Amniotic stem cell (primary cell): ENCODE measurements at places on chromosomes 12 and 14.

DNA sequence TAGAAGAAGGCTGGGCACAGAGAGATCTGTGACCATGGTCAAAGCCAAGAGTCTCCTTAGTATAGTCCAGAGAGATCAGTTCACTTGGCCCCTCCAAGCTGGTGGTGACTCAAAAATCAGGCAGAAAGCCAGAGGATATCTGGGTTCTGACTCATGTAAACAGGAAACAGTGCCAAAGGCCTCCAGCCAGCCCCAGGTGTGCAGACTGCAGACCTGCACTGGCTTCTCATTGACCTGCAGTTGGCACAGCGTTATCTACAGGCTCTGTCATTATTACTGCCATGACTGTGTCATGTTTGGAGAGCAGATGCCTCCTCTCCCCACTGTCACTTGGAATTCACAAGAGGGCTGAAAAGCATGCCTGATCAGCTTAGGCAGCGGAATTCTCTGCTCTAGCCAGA lies 295.7 kb upstream of the PRKD1 start:
- DNase-seq = peak; percentile 64

DNA sequence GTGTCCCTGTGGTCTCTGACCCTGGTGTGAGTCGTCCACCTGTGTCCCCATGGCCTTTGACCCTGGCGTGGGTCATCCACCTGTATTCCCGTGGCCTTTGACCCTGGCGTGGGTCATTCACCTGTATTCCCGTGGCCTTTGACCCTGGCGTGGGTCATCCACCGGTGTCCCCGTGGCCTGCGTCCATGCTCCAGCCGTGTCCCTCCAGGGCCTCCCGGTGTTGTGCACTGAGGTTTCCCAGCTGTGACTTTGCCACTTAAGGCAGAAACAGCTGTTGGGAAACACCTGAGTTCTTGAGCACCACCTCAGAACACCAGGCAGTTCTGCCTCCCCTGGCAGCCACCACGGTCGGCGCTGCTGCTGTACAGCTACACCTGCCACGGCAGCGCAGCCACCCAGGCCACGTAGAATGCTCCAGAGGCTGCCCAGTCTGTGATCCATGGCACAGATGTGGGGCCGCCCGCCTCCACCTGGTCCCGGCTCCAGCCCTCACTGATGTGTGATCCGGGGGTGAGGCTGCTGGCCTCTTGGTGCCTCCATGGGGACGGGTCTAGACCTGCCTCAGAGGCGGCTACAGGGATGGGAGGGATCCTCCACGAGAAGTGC lies 69.1 kb upstream of the GALNT9 start:
- no peak for DNase-seq

DNA sequence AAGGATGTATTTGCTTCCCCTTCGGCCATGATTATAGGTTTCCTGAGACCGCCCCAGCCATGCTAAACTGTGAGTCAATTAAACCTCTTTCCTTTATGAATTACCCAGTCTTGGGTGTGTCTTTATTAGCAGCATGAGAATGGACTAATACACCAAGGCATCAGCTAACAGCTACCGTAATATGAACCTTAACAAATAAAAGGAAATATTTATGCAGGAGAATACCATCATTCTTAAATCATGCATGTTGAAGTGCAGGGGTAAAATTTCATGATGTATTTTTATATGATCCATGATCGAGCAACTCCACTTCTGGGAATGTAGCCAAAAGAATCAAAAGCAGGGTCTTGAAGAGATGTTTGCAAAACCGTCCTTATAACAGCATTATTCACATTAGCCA lies 379.0 kb downstream of the NPAS3 start:
- DNase-seq = no peak

- no peak for DNase-seq
These were observed 601 bp downstream of the COX14 start for GRCh38 chr12:50112456-50113218.

DNA sequence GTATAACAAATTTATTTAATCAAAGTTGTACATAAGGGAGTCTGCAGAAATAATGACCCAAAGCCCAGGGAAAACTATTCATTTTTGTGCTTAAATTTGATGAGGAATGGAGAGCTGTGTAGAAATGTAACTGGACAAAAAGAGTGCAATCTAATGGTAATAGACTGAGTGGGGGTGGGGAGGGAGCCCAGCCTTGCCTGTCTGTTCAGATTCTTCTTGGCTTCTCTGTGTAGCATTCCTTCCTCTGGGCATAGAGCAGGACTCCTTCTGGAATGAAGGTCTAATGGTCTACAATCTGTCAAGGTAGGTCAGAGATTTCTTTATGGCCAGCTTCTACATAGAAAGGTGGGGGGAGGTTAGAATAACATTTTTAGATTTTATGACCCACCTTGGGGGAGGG lies 126.1 kb downstream of the SYT10 start:
- DNase-seq = no peak

DNA sequence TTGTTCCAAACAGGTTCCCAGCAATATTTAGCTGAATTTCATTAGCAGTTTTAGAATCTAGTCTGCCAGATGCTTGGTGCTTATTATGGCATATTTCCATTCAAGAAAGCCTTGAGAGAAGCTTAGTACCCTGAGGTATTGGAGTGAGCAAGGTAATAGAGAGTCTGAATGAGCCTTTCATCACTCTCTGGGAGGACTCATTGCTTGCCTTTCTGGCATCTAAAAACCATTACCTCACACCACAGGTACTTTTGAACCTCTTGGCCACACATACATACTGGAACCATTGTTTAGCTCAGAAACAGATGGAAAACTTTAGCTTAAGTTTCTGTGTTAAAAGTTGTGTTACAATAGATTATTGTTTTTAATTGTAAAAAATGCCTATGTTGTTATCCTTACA lies 27.4 kb upstream of the KCNH3 start:
- DNase-seq = no peak

DNA sequence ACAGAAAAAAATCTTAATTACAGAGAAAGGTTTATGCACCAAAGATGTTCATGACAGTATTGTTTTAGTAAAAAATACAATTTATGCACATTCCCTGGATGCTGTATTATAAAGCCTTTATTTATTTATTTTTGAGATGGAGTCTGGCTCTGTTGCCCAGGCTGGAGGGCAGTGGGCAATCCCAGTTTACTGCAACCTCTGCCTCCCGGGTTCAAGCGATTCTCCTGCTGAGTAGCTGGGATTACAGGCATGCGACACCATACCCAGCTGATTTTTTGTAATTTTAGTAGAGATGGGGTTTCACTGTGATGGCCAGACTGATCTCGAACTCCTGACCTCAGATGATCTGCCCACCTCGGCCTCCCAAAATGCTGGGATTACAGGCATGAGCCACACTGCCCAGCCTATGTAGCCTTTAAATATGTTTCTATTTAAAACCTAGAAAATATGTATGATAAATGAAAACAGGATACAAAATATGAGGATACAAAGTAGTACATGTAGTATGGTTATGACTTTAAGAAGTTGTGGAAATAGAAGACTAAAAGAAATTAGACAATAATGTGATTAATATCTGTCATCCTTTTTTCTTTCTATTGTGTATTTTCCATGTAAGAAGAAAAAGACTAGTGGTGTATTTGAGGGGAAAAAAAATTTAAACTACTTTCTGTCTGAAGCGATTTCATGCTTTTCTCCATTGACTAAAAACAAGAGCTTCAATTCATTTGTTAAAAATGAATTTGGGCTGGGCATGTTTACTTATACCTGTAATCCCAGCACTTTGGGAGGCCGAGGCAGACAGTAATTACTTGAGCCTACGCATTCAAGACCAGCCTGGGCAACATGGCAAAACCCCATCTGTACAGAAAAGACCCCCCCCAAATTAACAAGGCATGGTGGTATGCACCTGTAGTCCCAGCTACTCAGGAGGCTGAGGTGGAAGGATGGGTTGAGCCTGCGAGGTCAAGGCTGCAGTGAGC lies 13.1 kb downstream of the ATF1 start:
- DNase-seq = no peak

- peak; percentile 66 for DNase-seq
These were observed 39.9 kb downstream of the RIN3 start for GRCh38 chr14:92553438-92553837.

DNA sequence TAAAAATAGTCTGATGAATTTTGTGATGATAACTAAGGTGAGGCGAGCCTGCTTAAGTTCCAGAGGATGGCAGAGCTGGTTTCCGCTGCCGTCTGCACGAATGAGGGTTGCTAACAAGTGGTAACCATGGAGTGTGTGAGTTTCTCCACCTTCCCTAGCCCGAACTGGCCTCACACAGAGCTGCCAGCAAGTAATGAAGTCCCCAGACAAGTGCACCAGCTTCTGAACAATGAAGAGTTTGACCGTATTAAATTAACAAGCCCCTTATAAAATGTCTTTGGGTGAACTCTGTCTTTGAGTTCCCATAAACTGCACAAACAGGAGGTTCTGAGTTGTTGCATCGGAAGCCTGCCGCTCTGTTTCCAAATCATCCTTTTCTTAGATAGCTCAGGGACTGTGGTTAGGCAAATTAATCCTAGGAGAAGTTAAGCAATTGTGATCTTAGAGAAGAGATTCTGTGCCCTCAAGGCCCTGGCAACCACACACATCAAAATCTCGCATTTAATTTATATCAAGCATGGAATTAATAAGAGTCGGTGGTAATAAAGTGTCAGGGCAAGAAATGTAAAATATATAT lies 274.1 kb upstream of the DAAM1 start:
- no peak for DNase-seq

GRCh38 chr12:27958675-27959074 lies 13.9 kb downstream of the PTHLH start:
- DNase-seq = no peak

- DNase-seq = no peak
These were observed 28.5 kb downstream of the SLC8B1 start for GRCh38 chr12:113306382-113306781.

GRCh38 chr12:85733221-85733840 lies 102.9 kb downstream of the RASSF9 start:
- no peak for DNase-seq

- DNase-seq = peak; percentile 98
These were observed 80.8 kb upstream of the ACTN1 start for GRCh38 chr14:69059658-69060623.

GRCh38 chr12:82686168-82687020 lies at the start of gene TMTC2:
Gene TMTC2, plus strand, starts transcription at chr12:82686906.
- DNase-seq = peak; percentile 82

GRCh38 chr14:24828486-24828885 lies 194.5 kb upstream of the GZMB start:
- DNase-seq = no peak

GRCh38 chr14:70873627-70874026 lies 33.6 kb upstream of the PCNX1 start:
- no peak for DNase-seq

- DNase-seq = no peak
These were observed 51.3 kb upstream of the STXBP6 start for GRCh38 chr14:25101276-25101675.

DNA sequence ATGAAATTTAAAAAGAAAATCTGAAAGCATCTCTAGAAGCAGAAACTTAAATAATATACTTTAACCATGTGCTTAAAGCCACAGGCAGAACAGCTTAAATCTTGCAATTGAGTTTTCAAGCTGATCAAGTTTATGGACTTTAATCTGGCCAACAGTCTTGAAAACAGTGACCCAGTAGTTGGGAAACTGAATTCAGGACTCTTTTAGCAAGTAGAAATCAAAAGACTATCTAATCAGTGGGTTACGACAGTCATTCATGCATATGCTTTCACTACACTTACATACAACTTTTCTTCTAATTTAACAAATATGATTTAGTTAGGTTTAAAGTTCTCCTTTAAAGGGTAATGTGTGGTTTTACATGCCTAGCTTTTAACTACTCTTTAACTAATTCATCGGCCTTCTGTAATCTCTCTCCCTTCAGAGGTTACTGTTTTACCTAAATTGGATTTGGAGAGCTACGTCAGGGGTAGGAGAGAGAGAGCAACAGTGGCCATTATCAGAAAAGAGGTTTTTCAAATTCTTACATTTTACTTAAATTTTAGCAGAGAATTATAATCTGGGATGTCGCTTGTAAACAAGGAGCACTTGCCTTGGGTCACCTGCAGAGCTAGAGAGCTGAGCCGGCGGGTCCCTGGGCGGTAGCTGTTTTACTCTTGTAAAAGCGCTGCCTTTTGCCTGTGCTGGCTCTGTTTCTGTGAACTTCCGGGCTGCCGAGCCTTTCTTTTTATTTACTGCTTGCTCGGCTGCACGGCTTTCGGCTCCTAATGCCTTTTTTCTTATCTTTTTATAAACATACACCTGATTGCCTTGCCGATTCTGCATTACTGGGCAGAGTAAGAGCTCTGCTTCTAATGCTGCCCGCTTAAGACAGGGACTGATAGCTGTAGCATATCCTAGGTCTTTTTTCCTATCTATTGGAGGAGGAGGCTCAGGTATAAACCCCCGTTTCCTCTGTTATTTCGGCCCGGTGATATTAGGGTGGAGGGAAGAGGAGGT lies 17.4 kb upstream of the LYZ start:
- DNase-seq = no peak

- peak; percentile 67 for DNase-seq
These were observed 62.3 kb downstream of the PTPN21 start for GRCh38 chr14:88492272-88493089.

DNA sequence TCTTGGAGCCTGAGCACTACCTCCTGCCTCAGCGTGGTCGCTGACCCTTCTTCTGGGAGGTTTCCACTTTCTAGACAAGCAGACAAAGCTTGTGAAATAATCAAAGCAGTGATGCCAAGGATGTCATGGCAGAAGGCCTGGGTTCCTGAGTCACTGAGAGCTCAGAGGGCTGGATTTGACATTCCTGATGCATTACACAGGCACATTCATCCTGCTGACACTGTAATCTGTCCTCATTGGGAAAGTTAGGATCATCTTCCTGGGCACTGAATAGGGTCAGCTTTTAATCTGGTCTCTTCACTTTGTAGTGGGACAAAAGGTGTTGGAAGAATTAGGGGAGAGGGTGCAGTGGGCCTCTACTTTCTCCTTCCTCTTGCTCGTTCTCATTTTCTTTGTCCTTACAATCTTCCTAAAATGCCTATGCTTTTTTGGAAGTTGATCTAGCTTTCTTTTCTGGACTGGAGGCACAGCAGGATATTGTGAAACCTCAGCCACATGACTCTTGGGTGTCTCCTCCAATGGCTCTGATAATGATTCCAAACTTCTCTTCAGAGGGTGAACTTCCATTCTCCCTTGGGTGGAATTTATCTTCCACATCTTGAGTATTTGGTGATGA lies 29.6 kb downstream of the EEA1 start:
- peak; percentile 91 for DNase-seq
